ENCODE measurements at places on chromosomes 4 and X.

GRCh38 chr4:10028910-10029309 lies 7.6 kb upstream of the SLC2A9 start:
- DNase-seq, result no peak

DNA sequence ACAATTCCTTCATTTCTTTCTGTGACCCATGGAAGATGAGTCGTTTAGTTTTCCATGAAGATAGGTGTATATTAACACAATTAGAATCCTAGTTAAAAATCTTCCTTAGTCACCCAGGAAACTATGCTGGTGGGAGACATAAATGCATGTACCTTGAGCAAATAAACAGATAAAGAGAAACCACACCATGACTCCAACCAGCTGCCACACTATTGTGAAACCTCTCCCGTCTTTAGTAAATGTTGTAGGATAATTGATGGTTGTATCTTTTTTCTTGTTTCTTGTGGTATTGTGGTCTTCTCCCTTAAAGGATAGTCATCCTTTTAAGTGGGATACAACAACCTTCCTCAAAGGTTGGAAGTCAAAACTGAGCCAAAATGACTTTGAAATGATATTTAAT lies 103.8 kb upstream of the LEF1 start:
- no peak for DNase-seq

DNA sequence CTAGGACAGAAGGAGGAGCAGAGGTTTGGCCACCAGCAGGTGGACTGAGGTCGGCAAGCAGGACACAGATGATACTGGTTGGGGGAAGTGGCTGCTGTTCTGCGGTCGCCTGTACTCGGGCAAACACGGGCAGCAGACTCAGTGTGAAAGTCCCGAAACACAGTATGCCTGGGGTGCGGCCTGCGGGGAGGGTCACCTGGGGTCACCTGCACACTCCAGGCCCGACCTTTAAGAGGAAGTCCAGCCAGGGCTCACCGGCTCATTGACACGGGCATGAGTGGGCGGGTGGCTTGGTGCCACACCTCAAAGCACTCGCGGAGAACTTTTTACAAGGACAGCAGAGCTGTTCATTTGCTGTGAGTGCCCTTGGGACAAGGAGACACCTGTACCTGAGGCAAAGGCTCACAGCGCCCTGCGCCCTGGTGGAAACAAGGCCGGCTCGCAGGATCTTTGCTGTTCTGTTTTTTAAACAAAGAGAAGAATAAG lies 71.5 kb upstream of the MXD4 start:
- DNase-seq, result no peak

DNA sequence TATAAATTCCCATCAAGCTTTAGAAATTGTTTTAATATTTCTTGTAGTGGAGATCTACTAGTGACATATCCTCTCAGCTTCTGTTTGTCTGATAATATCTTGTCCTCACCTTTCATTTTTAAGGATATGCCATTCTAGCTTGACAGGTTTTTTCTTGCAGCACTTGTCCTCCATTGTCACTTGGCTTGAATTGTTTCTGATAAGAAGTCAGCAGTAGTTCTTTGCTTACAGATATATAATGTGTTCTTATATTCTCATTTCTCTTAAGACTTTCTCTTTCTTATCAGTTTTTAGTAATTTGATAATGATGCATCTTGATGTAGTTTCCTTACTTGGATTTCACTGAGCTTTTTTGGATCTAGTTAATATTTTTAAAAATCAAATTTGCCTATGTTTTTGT lies 120.6 kb upstream of the NUDT6 start:
- no peak for DNase-seq

- no peak for DNase-seq
Observed at GRCh38 chr4:160026721-160027120, 923.8 kb downstream of the RAPGEF2 start.

DNA sequence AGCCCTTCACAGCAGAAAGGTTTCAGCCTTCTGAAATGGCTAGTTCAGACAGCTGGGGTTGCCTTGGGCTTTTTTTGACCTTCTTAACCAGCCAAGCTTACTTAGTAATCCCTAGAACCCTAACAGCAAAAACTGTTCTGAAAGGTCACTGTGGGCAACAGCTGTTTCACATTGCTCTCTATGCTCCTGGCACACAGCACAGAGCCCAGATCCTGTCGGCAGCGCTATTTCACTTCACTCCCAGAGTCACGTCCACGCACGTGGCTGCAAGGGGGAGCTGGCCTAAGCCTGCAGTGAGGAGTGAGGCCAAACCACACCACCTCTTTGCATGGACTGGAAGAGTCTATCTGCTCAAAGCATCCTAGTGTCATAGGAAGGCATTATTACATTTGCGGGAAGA lies 32.0 kb upstream of the STS start:
- DNase-seq, result no peak

DNA sequence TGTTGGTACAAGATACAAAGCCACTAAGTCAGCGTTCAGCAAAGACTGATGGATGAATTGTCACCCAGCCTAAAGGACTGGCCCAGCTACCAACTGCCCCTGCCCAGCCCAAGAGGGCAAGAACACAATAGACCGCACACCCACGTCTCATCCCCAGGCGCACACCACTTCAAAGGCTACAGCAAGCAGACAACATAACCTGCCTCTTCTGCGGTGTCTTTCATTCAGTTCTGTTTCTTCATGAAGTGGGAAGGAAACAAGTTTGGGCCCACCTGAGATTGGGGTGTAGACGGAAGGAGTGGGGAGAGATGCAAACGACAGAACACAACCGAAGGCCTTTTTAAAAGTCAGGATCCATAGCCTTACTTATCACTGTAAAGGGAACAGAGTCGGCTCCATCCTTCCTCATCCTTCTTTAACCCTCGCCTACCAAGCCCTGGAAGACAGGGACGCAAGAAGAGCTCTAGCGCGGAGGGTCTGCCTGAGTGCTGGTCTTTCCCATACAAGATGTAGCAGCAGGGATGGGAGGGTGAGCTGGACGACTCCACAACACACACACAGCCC lies 691 bp downstream of the SCARB2 start:
- no peak for DNase-seq

DNA sequence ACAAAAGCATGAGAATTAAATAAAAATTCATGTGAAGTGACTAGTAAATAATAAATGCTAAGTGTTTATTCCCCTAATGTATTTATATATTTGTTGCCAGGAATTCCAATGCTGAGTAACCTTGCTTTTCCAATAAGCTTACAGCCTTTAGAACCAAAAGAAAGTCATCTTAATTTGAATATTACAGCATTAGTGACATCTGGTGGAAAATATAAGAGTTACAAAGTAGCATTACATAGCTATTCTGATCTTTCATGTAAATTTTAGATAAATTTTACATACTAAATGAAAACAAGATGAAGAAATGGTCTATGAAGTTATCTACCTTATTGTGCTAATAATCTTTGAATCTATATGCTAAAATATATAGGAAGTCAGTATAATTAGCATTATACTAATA lies 10.4 kb downstream of the MAD2L1 start:
- DNase-seq, result no peak

- DNase-seq, result no peak
Observed at GRCh38 chr4:100721077-100721476, 203.3 kb upstream of the EMCN start.

DNA sequence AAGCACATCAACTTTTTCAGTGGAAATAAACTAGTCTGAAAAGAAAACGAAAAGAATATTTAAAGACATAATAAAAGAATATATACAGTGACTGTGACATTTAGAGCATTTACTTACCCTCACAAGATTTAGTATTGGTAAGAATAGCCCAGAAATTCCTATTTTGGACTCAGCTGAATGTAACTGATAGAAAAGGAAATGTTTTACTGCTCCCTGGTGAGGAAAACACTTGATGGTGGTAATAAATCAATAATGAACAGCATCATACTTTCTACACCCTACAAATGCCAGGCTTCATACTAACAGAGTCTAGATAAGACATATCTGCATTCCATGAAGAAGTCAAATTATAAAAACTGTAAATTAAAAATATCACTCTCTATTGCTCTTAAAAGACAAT lies 753.5 kb upstream of the PCDH10 start:
- DNase-seq, result no peak

- no peak for DNase-seq
Observed at GRCh38 chr4:140078366-140078765, 75.6 kb downstream of the MAML3 start.

GRCh38 chr4:163988865-163989264 lies 494.4 kb downstream of the TMA16 start:
- no peak for DNase-seq

DNA sequence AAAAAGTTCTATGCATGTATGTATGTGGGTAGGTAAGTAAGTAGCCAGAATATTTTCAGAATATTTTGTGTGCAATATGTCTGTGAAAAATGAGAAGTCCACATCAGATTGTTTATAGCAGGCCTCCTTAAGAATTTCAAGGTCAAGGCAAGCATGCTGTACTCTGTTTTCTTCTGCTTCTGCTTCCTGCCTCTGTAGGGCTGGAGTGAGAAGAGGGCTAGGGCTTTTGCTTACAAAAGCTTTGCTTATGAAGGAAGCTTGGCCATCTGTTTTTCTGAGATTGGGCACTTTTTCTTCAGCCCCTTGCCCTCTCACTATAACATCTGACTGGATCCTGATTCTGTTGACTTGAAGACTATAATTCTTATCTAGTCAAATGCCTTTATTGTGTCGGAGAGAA lies 150.4 kb downstream of the EMCN start:
- no peak for DNase-seq

- no peak for DNase-seq
Observed at GRCh38 chr4:162241857-162242256, 78.1 kb upstream of the FSTL5 start.

All from sigmoid colon (tissue), 7 donors.